ENCODE measurements at places on chromosomes 5 and 9.
A peak's percentile ranks its signal among the peaks of the same experiment; 100 is the strongest.

DNA sequence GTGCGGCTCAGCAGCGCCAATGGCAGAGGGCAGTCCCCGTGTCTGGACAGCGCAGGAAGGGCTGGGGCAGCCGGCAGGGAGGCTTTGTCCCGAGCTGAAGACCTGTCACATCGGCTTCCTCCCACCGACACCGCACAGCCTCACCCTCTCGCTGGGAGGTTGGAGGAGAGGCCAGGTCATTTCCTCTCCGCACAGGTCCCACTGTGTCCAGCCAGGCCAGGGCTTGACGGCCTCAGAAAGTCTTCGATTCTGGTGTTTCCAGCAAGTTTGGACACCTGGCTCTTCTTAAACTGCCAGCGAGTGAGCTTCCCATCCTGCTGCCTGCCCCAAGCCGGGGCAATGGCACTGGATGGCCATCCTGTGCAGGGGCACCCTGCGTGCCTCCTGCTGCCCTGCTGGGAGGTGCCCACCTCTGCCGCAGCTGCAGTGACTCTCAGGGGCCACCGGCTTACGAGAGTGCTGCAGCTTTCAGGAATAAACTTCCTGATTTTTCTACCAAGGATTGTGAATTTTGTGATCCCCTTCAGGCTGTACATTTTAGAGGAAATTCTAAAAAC, 33.9 kb downstream of the AHRR start:
- DNase-seq, result no peak

GRCh38 chr5:76807296-76807695, 11.5 kb upstream of the F2RL1 start:
- DNase-seq, result peak; percentile 79

DNA sequence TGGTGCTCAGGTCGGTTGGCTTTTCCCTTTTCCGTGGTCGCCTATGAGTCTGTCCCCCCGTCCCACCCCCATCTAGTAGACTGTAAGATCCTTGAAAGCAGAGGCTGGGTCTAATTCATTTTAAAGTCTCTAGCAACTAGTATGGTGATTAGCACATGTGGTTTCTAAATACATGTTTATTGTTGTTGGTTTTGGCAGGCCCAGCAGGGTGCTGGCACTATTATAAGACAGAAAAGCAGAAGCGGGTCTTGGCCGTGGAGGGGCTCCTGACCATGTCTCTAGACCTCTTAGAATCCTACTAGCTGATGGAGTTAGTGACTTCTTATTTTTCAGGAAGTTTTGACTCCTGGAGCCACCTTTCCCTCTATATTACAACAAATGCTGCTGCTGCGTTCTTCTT, 61.5 kb upstream of the TNFSF8 start:
- no peak for DNase-seq

DNA sequence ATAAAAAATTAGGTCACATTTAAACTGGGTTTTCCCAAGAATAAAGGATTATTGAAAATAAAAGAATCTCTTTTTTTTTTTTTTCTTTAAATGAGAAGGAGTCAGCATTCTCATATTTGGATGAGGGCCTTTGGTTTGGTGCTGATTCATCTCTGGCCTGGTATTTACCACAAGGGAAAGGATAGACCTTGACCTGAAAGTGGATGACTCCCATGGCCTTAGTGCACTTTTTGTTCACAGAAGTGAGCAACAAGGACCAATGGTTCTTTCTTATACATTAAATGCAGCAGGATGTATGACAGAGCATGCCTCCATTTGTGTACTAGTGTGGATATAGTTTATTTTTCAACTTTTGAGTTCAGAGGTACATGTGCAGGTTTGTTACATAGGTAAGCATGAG, 6.9 kb downstream of the YTHDC2 start:
- no peak for DNase-seq

DNA sequence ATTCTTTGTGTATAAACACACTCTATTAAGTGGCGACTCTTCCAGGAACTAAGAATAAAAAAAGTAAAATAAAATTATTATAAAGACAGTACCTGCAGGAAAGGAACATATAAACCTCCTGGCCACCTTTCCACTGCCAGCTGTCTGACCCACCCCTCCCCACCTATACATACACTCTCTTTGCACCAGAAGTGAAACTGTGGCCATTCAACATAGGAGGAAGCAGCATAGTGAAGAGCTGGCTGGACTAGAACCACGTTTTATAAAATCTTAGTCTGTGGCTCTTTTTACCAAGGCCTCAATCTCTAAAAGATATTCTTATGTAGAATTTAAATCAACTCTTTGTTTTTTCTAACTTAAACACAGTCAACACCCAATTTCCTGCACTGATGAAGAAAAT, 289.6 kb downstream of the GABRB2 start:
- DNase-seq, result no peak

- DNase-seq, result no peak
Measured at GRCh38 chr5:72028382-72028781, 78.9 kb upstream of the MAP1B start.

DNA sequence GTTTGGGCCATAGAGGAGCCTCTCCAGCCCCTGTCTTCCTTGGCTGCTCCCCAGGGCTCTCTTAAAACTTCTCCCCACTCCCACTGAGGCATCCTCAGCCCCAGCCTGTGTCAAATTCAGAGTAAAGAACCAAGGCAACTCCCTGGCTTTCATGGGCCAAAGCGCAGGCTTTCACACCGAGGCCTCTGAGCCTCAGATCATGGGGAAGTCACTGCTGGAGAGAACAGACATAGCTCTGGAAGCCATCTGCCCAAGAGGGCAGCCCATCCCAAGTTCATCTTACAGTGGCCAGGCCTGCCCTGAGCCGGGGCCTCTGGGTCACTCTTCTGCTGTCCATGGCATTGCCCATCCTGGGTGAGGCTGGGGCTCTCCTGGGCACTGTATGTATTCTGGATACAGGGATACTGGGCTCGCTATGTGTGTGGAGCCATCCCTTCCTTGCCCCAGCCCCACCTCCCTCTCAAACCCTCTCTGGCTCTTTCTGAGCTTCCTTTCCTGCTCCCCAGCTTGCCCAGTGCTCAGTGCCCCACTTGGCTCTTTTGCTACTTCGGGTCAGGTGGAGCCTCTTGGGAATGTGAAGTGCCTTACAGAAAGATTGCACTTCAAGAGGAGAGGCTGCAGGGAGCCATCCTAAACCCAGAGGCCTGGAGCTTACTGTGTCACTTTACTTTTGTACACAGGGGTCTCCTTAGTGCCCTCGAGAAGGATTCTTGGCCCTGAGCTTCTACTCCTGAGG, 33.0 kb downstream of the TGFBI start:
- no peak for DNase-seq

GRCh38 chr5:7053528-7054209, 340.4 kb downstream of the TENT4A start:
- no peak for DNase-seq

GRCh38 chr9:5510360-5510931, at the start of gene PDCD1LG2:
PDCD1LG2 (plus strand) TSS chr9:5510531; CDS start chr9:5522547, 12,016 bp downstream.
- DNase-seq, result no peak

DNA sequence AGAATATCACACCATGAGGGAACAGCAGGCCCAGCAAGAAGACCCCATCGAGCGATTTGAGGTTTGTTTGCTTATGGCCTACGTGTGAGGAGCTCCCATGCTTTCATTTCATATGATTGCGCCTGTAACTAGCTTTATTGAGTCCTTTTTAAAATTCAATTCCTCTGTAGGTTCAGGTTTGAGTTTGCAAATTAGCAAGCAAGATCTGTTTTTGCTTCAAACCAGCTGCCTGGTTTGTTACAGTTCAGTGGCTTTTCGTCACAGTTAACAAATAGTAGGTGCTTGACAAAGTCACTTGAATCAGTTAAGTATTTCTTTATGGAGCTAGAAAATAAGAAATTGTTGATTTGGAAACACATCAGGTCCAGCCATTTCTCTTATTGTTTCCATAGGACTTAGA, 56.3 kb downstream of the GPR21 start:
- no peak for DNase-seq

- peak; percentile 86 for DNase-seq
Measured at GRCh38 chr9:69971643-69972449, 71.8 kb upstream of the MAMDC2 start.

DNA sequence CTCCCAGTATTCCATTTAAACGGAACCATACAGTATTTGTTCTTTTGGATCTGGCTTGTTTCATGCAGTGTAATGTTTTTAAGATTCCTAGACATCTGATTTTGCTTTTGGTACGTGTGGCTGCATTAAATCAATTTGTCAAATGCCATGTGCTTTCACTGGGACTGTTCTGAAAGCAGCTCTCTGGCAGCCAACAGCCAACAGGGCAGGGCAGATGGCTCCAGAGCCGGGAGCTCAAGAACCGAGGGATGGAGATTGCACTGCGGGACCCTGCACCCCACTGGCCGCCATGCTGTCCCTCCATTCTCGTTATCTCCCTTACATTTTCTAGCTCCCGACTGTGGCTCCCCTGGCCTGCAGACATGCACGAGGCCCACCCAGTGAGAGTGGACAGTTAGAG, 33.4 kb upstream of the AIF1L start:
- no peak for DNase-seq

- no peak for DNase-seq
Measured at GRCh38 chr5:149503006-149503405, 48.2 kb downstream of the CSNK1A1 start.

DNA sequence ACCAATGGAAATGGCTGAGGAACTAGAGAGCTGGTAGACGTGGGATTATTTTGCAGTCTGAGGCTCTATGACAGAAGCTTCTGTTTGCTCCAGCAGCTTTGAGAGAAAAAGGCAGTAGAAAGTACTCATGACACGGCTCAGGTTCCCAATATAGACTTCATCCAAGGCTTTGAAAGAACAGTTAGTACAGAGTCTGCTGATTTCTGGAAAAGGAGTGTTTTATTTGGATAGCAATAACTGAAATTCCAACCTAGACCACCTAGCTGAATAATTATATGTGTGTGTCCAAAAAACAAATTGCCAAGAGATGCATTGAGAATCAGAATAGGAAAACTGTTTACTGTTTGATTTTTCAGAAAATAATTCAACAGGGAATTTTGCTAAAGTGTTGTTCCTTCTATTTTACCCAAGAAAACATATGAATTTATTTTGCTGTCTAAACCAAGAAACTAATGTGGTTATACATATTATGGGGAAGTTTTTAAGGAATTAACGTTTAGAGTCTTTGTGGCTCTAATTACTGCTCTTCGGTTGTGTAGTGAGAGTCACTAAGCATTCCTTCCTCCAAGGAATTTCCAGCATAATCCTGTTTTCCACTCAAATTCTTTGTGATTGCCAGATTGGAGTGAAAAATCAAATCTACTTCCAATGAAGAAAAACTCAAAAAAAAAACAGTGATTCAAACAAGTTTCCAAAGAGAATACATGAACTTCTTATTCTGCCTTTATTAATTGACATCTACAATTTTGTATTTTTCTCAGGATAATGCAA, 18.1 kb upstream of the MTX3 start:
- DNase-seq, result no peak

GRCh38 chr9:123364241-123364824, 8.3 kb downstream of the CRB2 start:
- DNase-seq, result no peak

- no peak for DNase-seq
Measured at GRCh38 chr5:150296496-150296895, 6.2 kb downstream of the ARSI start.

GRCh38 chr5:176809544-176810080, 747 bp upstream of the UNC5A start:
- no peak for DNase-seq

DNA sequence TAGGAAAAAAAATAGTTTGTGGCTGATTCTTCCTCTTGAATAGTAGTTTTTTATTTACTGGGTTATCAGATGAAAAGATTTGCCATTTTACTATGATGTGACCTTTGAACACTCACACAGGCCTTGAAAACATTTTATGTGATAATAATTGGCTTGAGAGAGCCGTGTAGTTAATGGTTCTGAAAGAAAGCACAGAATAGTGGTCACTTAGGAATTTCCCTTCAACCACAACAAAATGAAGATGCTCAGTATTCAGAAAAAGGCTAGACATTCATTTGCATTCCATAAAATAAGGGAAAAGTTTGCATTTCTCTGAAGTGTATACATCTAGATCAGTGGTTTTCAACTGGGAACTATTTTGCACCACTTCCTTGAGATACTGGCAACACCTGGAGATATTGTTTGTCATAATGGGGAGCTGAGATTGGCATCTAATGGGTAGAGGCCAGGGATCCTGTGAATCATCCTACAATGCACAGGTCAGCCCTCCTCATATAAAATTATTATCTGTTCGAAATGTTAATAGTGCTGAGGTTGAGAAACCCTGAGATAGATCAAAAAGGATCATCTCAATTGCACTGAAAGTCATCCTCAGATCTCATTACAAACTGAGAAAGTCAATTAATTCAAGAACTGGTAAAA, 446.4 kb upstream of the CCNG1 start:
- DNase-seq, result no peak

DNA sequence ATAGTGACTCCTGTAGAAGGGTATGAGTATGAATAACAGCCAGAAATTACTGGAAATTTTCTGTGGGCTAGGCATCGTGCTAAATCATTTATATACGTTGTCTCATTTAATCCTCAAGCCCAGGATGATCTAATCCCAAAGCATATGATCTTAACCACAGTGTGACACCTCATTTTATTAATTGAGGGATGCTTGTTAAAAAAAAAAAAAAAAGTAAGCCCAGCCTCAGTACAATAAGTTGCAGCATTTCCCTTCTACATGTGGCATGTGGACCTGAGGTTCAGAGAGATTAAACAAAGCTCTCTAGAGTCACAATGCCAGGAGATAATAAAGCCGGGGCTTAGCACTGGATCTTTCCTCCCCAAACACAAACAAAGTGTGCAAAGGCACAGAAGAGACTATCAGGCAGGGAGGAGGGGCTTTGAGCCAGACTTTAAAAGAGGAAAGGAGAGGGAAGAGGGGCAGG, 49.5 kb downstream of the KLF4 start:
- DNase-seq, result no peak

- no peak for DNase-seq
Measured at GRCh38 chr5:126801992-126802294, 25.0 kb downstream of the LMNB1 start.

- no peak for DNase-seq
Measured at GRCh38 chr9:110842169-110842568, 173.6 kb downstream of the MUSK start.

DNA sequence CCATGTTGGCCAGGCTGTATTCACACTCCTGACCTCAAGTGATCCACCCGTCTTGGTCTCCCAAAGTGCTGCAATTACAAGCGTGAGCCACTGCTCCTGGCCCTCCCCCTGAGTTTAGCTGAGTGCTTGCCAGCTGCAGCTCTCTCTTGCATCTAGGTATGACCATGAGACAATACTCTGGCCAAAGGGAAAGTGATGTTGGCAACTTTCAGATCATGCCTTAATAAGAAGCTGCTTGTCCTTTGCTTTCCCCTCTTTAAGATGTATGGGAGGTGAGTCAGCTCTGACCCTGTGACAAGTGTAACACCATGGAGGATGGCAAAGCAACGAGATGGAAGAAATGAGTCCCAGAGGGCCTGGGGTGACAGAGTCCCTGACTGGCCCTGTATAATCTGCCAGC, 18.7 kb upstream of the DCAF12 start:
- no peak for DNase-seq

GRCh38 chr9:119159386-119159785, 209.8 kb downstream of the BRINP1 start:
- no peak for DNase-seq

- DNase-seq, result no peak
Measured at GRCh38 chr5:122674385-122674784, 100.5 kb upstream of the SNX2 start.

- DNase-seq, result no peak
Measured at GRCh38 chr9:135924628-135925338, 17.4 kb upstream of the CAMSAP1 start.

GRCh38 chr5:135120951-135121350, 86.9 kb upstream of the PITX1 start:
- DNase-seq, result no peak
